ENCODE measurements at places on chromosomes 2 and 18.

- no peak for DNase-seq
Measured at GRCh38 chr2:36564377-36564930, 33.5 kb downstream of the FEZ2 start.

- DNase-seq, result no peak
Measured at GRCh38 chr2:25700221-25700660, 26.9 kb upstream of the DTNB start.

GRCh38 chr2:240648155-240648649, 22.9 kb downstream of the GPR35 start:
- no peak for DNase-seq

- DNase-seq, result no peak
Measured at GRCh38 chr2:28764909-28765711, 13.5 kb downstream of the PPP1CB start.

GRCh38 chr2:209097168-209097567, 326.7 kb upstream of the MAP2 start:
- DNase-seq, result no peak

- DNase-seq, result no peak
Measured at GRCh38 chr2:208147759-208148158, 1.8 kb upstream of the CRYGB start.
